Memory B cell (primary cell): ENCODE measurements at places on chromosomes 7 and 10.

DNA sequence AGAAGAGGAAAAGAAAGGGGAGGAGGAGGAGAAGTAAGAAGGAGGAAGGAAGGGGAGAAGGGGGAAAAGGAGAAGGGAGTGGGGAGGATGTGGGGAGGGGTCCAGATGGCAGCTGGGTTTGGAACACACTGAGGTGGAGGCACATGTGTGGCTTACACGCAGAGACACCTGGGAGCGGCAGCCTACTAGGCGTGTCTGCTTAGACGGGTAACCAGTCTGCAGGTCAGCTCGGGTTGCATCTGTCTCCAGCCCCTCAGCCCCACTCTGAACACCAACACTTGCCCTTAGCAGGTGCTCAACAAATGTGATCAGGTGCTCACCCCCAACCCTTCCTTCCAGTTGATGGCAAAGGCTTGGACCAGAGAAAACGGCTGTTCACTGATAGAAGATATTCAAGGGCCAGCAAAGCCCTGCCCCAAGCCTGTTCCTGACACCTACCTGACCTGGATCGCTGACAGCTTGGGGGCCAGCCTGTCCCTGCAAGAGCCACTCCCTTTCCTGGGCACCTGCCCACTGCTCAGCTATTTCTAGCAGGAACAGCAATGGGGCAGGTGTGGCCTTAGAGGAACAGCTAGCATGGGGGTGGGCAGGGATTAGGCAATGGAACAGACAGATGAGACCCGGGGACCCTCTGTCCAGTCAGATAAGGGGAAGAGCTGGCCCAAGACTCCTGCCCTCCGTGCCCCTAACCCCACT is 70.5 kb downstream of the SH3PXD2A start:
- no peak for DNase-seq

- DNase-seq: no peak
Observed at GRCh38 chr10:126201603-126202002, 186.7 kb downstream of the ADAM12 start.

- no peak for DNase-seq
Observed at GRCh38 chr7:41826641-41827040, 123.8 kb upstream of the INHBA start.

GRCh38 chr7:124773339-124773738 is 7.7 kb upstream of the GPR37 start:
- DNase-seq: no peak

- DNase-seq: no peak
Observed at GRCh38 chr10:49605216-49605938, 4.7 kb upstream of the SLC18A3 start.

DNA sequence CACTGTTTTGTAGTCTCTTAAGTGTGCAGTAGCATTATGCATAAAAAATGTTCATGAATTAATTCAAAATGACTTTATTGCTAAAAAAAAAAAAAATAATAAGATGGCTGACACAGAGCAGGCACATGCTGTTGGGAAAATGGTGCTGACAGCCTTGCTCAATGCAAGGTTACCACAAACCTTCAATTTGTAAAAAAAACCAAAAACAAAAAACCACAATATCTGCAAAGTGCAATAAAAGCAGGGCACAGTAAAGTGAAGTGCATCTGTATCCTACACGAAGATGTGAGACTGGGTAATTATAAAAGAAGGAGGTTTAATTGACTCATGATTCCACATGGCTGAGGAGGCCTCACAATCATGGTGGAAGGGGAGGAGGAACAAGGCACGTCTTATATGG is 185.8 kb downstream of the USP6NL start:
- no peak for DNase-seq

GRCh38 chr10:49628599-49628998 is 14.8 kb downstream of the CHAT start:
- no peak for DNase-seq

GRCh38 chr10:127855976-127856375 is 36.8 kb downstream of the CLRN3 start:
- DNase-seq: no peak

GRCh38 chr7:18445483-18445882 is 50.1 kb upstream of the HDAC9 start:
- no peak for DNase-seq

GRCh38 chr10:82150123-82150900 is 275.3 kb downstream of the NRG3 start:
- no peak for DNase-seq

GRCh38 chr10:130652544-130652943 is 516.4 kb downstream of the GLRX3 start:
- DNase-seq: no peak

DNA sequence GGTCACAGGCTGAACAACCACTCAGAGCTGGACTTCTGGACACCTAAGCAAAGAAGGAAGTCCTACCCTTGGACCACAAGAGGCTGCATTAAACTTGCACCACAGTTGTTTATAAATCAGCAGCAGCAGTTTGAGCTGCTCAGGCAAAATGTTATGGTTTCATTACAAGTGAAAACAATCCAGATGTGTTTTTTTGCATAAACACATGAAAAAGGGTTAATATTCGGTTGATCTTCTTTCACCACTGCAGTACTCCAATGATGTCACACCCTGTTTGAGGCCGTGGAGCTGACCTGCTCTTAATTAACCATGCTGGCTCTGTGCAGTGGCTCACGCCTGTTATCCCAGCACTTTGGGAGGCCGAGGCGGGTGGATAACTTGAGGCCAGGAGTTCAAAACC is 490.8 kb upstream of the CELF2 start:
- no peak for DNase-seq

DNA sequence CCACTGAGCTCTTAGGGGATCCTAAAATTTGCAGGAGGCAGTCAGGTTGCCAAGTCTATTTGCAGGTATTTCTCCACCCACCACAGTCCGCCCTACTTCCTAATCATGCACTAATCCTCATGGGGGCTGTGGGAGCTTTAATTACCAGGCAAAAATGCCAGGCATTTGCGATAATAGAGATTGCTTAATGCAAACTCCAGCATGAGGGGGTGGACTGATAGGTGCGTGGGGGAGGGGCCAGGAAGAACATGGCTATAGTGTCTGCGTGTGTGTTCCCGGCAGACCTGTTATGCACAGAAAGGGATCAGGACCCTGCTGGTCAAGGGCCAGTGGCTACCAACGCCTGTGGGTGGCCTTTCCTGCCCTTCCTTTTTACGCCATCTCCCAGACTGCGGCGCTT is 15.6 kb upstream of the AQP1 start:
- DNase-seq: no peak

- DNase-seq: no peak
Observed at GRCh38 chr10:124065382-124066125, 27.8 kb downstream of the CHST15 start.

GRCh38 chr10:74500816-74501215 is 325.6 kb upstream of the KAT6B start:
- no peak for DNase-seq

GRCh38 chr10:4234661-4235060 is 449.7 kb upstream of the KLF6 start:
- DNase-seq: no peak

DNA sequence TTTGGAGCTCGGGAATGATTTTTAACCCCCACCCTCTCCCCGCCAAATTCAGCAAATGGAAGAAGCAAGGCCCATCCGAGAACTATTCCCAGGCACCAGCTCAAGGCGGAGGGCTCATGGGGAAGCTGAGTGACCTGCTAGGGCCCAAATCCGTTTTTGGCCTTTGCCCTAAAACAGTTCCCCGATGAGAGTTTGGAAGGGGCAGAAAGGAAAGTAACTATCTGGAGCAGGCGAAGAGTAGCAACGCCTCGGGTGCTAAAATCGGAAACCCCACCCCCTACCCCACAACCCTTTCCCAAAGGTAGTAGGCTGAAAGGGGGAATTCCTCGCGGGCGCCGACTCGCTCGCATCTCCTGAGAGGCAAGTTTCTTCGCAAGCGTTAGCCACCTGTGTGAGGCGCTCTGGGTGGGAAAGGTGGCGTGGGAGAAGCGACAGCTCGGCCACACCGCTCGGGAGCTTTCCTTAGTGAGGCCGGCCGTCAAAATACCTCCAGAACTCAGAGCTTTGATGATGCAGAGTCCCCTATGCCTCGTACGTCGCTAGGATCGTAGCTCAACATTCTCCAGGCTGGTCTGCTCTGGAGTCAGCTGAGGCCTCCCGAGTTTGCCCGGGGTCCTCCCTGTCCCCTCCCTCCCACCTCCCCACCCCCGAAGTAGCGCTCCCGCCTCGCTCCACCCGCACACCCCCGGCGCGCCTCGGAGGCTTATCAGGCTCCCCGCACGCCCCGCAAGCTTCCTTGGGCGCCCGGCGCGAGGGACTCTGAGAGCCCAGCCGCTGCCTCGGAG is 642 bp upstream of the PRKG1 start:
- DNase-seq: no peak

DNA sequence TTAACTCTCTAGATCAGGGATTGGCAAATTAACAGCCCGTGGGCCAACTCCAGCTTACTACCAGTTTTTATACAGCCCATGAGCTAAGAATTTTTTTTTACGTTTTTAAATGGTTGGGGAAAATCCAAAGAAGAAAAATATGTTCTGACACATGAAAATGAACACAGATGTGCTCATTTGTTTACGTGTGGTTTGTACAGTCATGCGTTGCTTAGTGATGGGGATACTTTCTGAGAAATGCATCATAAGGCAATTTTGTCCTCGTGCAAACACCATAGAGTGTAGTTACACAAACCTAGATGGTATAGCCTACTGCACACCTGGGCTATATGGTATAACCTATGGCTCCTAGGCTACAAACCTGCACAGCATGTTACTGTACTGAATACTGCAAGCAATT is 8.3 kb upstream of the SMKR1 start:
- no peak for DNase-seq

GRCh38 chr7:101865031-101865430 is 47.6 kb downstream of the CUX1 start:
- no peak for DNase-seq

GRCh38 chr7:74173074-74173473 is 1.1 kb upstream of the EIF4H start:
- DNase-seq: no peak

DNA sequence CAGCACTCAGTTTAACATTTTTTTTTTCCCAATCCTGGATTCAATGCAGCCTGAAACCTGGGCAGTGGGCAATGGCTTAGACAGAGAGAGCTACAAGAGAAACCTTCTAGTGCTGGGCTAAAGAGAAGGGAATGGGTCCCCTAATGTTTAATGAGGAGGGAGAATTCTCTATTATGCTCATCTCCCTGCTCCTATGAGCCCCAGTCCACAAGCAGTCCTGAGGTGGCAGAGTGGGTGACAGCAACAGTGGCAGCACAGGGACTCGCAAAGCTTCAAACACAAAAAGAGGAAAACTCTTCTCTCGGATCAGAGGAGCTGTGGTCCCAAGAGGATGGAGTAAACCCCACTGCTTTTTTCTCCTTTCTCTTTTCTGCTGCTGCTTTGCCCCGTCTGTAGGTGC is 36.5 kb downstream of the COBL start:
- DNase-seq: no peak

GRCh38 chr7:118026791-118027190 is 153.6 kb upstream of the CTTNBP2 start:
- DNase-seq: no peak

GRCh38 chr7:78073609-78074382 is 275.2 kb downstream of the PHTF2 start:
- DNase-seq: no peak

DNA sequence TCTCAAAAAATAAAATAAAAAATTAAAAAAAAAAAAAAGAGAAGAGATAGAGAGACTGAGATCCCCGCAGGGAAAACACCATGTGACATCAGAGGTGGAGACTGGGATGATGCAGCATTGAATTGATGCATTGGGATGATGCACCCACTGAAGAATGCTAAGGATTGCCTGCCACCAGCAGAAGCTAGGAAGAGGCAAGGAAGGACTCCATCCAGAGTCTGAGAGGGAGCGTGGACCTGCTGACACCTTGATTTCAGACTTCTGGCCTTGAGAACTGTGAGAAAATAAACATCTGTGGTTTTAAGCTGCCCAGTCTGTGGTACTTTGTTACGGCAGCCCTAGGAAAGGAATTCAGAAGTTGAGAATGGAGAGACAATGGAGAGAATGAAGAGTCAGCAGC is 89.8 kb upstream of the PRPS1L1 start:
- DNase-seq: no peak

DNA sequence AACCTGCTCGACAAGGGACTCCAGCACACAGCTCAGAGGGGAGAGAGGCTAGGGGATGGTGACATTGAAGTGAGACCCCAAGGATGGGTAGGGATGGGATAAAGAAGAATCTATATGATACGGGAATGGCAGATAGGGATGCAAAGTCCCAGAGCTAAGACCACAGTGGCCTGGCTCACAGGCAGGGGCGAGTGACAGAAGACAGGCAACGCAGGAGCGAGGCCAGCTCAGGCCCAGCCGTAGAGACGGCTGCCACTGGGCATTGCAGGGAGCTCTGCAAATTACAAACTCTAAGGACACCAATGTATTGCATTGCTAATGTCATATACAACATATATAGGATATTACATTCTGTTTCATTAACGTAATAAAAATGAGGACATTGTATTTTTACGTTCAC is 131.4 kb downstream of the TCERG1L start:
- DNase-seq: no peak

DNA sequence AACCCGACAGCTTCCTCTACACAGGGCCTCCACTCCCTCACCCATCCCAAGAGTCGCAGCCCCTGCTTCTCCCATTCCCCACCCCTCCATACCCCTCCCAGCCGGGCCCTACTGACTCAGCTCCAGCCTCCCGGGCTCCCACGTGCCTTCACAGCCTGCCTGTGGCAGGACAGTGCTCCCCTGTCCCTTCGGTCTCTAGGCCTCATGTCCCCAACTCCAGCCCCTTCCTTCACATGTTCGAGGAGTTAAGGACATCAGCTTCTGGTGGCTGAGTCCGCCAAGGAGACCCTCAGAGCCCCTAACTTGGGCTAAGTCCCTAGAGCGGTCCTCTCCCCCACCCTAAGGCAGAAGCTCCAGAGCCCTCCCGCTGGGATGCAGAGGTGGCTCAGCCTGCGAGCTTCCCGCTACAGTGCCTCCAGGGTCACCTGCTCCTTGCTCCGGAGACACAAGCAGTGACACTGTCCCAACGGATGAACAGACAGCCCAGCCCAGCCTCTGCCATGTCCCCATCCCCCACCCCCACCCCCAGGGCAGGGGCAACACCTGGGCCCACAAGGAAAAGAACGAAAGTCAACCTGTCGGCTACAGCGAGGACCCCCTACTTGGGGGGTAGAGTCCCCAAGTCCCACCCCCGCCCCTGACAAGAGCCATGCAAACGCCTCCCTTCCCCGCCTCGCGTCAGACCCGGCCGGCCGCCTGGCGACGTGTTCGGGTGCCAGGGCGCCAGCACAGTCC is 716 bp downstream of the SMARCD3 start:
- no peak for DNase-seq

DNA sequence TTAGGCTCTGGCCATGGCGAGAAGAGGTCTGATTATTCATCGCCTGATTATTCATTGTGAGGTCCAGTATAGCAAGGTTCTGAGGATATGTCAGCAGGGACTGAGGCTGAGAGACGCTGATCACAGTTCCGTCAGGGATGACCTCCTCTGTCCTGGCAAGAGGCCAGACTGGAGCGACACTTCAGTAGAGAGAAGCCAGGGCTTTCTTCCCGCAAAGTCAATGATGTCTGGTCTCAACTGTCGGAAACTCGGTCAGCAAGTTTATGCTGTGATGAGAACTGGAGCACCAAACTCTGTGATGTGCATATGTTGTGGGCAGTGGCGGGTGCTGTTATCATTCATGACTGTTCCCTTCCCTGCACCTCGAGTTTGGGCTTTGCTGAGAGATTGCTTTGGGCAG is 29.0 kb upstream of the GNA12 start:
- DNase-seq: no peak
